ENCODE measurements at places on chromosomes 7 and 10.

DNA sequence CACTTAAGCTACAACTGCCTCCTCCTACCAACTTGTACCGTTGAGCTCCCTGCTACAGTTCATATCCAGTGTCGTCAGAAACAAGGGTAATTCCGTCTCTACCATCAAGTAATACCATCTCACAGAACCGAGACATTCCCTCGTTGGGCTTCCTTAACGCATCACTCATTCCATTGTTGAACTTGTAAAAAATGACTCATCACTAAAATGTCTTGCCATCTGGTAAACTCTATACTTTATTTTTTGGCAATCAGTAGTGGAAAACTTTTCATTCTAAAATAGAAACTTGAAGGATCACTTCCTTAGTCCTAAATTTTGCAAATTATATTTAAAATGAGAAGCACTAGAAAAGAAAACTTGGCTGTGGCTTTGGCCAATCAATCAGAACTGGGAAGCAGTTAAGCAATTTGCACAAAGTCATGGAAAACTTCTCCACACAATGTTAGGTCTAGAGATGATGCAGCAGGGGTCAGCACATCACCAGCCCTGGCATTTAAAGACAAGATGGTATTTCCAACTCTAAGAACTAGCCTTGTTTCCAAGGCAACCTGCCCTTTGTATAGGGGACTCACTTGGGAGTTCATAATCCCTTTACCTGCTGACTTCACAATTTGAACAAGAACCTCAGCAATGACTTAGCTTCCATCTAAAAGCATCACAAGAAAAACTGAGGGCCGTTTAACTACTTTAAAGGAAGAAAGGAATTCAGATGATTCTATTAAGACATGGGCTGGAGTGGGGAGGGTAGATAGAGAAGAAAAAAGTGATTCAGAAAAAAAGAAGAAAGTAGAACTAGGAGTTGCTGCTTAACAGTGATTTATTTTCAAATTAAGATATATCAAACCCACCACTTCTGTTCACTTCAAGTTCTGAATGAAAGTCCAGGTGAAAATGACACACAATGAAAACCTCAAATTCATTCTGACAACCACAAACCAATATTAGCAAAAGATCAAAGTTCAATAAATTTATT, 288.1 kb downstream of the PARD3 start:
- DNase-seq = no peak

- DNase-seq = no peak
Measured at GRCh38 chr7:114021135-114021534, 102.3 kb upstream of the PPP1R3A start.

DNA sequence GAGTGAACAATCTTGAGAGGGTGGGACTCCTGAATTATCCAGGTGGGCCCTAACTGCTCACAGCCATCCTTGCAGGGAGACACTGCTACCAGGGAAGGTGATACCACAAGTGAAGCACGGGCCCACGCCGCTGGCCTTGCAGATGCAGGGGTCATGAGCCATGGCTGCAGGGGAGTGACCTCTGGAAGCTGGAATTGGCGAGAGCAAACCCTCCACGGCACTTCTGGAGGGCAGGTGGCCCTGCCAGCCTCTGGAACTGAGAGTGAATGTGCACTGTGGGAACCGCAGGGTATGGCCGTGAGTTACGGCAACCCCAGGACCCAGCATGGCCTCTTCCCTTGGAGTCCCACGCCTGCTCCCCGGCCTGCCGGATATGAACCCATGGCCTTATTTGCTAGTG, 37.5 kb downstream of the STK32C start:
- no peak for DNase-seq

- DNase-seq = no peak
Measured at GRCh38 chr10:43955002-43955596, 306.4 kb upstream of the ZNF32 start.

GRCh38 chr7:96869538-96869937, 135.8 kb upstream of the DLX6 start:
- no peak for DNase-seq

- DNase-seq = no peak
Measured at GRCh38 chr10:12533723-12534122, 184.4 kb downstream of the CAMK1D start.

Data from HL-60 (cell line).